Gastroesophageal sphincter (tissue), 4 donors: ENCODE measurements at places on chromosomes 11 and 22.
A peak's percentile ranks its signal among the peaks of the same experiment; 100 is the strongest.

GRCh38 chr22:49324527-49325491 is 502.9 kb downstream of the BRD1 start:
- no peak for ATAC-seq

DNA sequence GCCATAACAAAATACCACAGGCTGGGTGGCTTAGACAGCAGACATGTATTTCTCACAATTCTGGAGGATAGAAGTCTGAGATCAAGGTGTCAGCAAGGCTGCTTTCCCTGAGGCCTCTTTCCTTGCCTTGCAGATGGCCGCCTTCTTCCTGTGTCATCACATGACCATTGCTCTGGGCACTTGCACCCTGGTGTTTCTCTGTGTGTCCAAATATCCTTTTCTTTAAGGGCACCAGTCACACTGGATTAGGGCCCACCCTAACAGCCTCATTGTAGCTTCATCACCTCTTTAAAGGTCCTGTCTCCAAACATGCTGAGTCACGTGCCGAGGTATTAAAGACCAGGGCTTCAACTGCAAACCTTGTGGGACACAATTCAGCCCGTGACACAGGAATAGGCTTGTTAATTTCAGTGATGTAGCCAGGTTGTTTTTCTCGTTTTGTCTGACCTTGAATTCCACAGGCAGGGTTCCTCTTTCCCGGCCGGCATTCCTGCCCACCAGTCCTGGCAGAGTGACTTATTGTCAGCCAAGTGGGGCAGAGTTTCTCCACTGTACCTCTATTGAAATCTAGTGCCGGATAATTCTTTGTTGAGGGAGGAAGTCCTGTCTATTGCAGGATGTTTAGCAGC is 100.1 kb downstream of the KCNQ1OT1 start:
- ATAC-seq, result no peak

GRCh38 chr11:33724644-33725035 is 11.6 kb downstream of the CD59 start:
- peak; percentile 71 for ATAC-seq

DNA sequence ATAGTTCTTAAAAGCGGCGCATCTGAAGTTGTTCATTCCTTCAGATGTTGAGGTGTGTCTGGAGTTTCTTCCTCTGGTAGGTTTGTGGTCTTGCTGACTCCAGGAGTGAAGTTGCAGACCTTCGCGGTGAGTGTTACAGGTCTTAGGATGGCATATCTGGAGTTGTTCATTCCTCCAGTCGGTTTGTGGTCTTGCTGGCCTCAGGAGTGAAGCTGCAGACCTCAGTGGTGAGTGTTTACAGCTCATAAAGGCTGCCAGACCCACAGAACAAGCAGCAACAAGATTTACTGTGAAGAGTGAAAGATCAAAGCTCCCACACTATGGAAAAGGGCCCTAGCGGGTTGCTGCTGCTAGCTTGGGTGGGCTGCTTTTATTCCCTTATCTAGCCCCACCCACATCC is 201.7 kb upstream of the PDGFD start:
- ATAC-seq, result no peak

GRCh38 chr11:64810891-64811272 is 531 bp upstream of the MEN1 start:
- ATAC-seq, result peak; percentile 20

- no peak for ATAC-seq
Measured at GRCh38 chr11:64100360-64100759, 64.6 kb downstream of the FLRT1 start.
